ENCODE measurements at places on chromosomes 3 and 15.

DNA sequence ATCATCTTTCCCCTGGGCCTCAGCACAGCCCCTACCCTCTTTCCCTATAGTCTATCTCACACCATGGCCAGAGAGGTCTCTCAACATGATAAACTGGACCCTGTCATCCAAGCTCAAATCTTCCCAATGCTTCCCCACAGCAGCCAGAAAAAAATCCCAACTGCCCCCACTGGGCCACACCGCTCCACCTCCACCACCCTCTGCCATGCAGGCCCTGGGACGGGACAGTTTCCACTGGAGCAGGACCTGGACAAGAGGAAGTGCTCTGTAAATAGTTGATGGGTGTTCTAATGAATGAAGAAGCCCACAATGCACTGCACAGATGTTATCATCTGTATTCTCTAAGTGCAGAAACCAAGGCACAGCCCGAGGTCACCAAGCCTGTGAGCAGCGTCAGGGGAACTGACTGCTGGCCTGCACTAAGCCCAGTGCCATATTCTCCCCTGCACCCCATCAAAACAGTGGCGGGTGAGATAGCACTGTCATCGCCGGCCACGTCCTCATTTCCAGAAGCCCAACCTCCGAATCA, 161.1 kb downstream of the NUP210 start:
- DNase-seq, result no peak

DNA sequence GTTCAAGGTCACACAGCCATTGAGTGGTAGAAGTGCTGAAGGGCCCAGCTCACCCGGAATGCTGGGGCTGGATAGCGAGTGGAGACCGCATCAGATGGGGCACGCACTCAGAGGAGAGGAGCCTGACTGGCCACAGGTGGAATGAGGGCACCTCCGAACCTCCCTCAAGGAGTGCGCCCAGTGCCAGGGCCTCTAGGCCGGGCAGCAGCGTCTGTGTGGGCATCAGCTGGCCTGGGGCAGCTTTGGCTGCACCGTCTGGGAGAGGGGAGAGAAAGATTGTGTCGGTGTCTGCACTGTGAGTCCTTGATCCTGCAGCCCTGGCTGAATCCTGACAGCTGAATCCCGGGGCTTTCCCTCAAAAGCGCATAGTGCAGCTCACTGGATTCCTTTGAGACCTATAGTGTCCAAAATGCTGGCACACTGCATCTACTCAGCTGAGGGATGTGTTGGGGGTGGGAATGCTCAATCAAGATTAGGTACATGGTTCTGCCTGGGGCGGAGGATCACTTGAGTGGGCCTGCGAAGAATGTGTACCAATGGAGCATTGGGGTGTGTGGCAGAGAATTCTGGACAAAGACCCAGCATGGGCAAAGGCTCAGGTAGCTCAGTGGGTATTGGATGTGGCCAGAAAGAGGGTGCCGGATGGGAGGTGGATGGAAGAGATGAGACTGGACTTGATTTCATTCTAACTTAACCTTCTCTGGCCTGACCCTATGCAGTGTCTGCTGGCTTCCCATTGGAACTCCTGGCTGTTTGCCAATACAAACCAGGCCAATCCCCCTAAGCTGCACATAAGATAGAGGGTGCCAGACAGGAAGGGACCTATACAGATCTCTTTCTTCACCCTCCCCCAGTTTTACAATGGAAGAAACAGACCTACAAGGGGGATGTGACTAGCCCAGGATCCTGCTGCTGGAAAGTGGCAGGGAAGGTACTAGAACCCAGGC, 950 bp downstream of the ANKDD1A start:
- no peak for DNase-seq

DNA sequence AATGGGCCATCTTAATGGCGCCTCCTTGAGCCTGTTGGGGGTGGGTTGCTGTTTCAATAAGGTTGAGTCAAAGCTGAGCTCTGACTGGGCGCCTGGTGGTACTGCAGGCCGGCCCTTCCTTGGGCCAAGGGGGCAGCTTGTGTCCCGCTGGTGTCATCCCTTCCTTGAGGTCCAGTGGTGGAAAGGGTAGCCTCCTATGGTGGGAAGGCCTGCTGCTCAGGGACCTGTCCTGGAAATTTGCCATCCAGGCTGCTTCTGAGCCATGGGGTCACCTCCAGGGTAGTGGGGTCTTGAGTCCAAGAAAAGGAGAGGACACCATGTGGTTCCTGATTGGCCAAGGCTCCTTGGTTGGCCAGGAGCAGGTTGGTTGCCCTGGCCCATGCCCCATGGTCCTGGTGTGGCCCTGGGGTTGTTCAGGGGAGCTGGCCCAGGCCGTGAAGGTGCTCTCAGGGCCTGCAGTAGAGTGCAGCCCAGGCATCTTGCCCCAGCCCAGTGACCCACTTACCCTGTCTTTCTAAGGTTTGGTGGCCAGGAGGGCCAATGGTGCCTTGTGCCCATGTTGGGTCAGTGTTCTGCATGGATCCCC, 188.7 kb downstream of the UBE3A start:
- DNase-seq, result no peak

DNA sequence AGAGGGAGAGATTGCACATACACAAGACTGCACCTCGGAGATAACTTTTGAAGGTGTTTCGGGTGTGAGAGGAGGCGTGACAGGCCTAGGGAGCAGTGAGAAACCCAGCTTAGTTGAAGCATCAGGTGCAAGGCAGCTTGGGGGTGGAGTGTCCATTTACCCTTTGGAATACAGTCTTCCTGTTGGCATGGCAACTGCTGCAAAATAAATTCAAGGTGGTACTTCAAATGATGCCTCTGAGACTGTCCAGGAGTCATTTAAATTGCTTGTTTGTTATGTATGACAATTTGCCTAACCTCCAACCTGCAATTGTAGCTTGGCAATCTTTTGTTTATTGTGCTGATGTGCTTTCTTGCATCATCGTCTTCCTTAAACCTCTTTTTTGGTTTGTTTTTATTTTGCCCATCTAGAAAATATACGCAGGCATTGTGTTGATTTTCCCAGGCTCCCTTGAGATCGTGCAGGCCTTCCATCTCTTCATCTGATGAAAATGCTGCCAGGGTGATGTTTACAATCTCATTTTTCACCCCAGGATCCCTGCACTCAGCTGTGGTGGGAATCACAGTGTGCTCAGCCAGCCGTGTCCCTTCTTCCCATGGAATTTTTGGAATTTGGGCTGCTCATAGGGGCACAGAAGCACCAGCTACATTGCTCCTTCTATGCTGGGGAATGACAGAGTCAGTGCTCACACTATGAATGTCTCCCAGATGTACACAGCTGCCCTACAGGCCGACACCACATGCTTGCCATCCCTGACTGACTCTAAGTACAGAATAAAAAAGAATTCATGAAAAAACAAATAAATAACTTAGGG, 583.1 kb upstream of the CFAP20DC start:
- no peak for DNase-seq

DNA sequence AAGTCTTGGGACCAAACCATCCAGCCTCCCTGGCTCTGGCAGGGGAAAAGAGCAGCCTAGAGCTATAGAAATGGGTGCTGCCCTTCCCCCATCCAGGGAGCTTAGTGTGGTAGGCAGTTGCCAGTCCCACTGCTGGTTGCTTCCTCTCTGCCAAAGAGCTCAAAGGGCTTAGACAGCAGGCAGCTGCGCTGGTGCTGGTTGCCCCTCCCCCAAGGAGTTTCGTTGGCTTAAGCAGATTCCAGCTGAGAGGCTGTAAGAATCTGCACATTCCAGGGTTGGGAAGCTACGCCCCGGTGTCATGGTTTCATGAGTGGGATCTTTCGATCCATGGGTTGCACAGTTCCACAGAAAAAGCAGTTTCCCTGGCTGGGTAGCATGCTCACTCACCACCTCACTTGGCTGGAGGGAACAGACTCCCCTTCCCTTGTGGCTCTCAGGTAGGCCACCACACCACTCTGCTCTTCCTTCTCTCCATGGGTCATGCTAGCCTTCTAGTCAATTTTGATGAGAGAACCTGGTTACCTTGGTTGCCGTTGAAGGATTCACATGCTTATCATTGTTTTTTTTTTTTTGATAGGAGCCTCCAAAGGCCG, 195.1 kb downstream of the EPHA6 start:
- DNase-seq, result no peak

DNA sequence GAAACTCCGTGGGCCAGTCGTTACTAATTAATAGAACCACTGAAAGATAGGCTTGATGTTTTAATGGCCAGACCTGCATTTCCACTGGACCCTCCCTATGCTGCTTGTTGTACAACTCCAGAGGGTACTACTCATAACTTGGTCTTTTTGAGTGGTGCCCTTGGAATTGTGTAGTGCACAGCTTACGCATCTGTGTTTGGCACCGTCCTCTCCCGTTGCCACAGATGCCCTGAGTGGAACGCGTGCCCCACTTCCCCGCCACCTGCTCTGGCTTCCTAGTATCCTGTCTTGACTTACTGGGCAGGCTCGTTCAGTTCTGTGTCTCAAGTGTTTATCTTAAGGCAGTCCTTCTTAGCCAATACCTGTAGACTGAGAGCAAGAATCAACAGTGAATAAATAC, 78.7 kb downstream of the USP13 start:
- no peak for DNase-seq

- peak; percentile 40 for DNase-seq
These were observed 728 bp downstream of the CRTC3 start for GRCh38 chr15:90530250-90531051.

DNA sequence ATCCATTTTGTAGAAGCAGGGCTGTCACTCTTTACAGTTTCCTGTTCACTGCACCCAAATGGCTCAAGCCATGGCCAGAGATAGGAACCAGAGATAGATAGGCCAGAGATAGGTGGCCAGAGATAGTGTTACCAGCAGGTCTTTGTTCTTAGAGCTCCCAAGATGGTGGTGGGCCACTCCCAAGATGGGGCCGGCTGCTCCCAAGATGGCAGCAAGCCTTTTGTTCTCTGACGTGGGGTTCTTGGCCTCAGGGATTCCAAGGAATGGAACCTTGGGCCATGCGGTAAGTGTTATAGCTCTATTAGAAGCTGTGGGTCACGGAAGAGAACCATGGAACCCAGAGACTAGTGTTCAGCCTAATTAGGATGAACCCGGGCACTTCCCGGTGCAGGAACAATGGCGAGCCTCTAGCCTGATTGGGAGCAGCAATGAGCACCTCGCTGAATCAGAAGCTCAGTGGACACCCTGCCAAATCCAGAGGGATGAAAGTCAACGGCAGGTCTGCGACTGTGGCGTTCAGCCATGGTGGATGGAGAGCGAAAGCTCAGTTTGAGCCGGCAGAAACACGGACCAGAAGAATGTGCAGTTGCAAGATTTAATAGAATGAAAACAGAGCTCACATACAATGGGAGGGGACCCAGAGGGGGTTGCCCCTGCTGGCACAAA, 45.0 kb upstream of the CD96 start:
- DNase-seq, result no peak

GRCh38 chr3:112056451-112056929, 22.0 kb downstream of the TMPRSS7 start:
- no peak for DNase-seq

DNA sequence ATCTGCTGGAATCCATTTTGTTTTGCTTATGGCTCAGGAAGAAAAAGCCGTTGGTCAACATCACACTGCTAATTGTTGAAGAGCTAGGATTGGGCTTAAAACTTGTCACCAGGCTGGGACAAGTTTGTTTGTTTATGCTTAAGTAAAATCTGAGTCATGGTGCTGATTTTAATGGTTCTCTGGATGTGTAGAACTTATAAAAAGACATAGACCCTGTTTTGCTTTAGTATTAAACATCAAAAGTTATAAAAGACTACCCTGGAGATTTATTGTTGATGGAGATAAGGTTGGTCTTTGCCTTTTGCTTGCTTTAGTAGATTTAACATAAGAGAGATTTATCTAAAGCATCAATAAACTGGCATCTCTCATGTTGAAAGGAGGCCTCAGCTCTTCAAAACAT, 348.2 kb upstream of the GOLIM4 start:
- no peak for DNase-seq

DNA sequence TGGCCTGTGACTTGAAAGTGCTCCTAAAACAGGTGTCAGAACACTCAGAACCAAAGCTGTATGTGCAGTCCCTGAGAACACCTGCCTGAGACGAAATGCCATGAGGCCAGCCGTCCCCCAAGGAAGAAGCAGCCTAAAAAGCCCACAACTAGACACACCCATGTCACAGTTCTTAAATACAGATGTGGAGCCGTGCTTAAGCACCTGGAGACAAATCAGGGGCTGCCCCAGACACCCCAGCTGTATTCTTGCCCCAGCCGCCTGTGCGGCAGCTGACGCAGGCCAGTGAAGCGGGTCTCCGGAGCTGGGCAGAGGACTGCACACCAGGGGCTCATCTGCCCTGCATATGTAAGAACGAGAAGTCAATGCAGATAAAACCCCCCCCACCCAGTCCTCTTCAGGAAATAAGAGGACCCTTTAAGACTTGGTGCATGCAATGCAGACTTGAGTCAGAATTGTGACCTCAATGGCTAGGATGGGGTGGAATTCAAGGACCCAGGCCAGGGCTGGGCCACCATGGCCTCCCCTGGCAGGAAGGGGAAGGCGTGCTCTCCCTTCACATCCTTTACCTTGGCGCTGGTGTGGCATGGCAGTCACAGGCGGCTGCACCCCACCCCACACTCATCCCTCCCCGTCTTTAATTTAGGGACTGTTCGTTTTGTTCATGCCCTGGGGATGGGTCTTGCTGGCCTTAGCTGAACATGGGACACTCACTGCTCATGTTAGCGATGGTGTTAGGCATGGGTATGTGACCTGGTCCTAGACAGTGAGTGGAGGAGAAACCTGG, 27.7 kb upstream of the PLXNA1 start:
- no peak for DNase-seq

DNA sequence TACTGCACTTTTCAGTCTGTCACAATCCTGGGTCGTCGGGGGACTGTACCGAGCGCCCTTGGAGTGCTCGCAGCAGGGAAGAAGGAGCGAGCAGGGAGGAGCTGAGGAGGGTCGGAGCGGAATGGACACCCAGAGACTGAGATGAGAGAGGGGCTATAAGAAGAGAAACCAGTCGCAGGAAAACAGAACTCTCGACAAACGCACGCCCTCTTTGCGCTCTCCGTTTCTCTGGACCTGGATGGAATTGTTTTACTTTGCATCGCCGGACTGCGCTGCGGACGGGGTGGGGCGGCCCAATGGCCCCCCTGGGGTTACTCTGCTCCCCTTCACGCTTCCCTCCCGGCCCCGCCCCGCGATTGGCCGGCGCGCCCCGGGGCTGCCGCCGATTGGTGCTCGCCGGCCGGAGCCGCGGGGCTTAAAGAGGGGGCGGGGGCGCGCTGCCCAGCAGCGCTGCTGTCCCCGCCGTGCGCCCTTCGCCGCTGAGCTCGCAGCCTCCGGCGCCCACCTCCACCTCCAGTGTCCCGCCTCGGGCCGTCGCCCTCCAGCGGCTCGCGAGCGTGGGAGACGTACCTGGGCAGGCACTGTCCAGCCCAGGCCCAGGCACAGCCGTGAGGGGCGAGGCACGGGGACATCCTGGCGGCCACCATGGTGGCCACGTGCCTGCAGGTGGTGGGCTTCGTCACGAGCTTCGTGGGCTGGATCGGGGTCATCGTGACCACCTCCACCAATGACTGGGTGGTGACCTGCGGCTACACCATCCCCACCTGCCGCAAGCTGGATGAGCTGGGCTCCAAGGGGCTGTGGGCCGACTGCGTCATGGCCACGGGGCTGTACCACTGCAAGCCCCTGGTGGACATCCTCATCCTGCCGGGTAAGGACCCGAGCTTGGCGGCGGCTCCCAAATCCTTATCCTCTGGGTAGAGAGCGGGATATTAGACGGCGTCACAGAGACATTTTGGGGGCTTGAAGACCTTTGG, at the start of gene CLDN11:
TSS of gene CLDN11 (plus strand) at position 447 of the 977 bp plus-strand sequence. CDS start at position 646, 199 bp downstream.
- no peak for DNase-seq

GRCh38 chr3:31544634-31545033, 11.9 kb downstream of the STT3B start:
- no peak for DNase-seq

All from stimulated activated CD8-positive, alpha-beta memory T cell treated with anti-CD3 and anti-CD28 coated beads, Interleukin-2, amount 100 ng/mL, for 48 hours (primary cell).